NCI-H82 (cell line): ENCODE measurements at places on chromosomes 13 and 19.

- peak; percentile 25 for DNase-seq
Measured at GRCh38 chr13:33194820-33195692, 90.5 kb downstream of the STARD13 start.

- DNase-seq: no peak
Measured at GRCh38 chr19:58578012-58578925, 5.1 kb upstream of the MZF1 start.

DNA sequence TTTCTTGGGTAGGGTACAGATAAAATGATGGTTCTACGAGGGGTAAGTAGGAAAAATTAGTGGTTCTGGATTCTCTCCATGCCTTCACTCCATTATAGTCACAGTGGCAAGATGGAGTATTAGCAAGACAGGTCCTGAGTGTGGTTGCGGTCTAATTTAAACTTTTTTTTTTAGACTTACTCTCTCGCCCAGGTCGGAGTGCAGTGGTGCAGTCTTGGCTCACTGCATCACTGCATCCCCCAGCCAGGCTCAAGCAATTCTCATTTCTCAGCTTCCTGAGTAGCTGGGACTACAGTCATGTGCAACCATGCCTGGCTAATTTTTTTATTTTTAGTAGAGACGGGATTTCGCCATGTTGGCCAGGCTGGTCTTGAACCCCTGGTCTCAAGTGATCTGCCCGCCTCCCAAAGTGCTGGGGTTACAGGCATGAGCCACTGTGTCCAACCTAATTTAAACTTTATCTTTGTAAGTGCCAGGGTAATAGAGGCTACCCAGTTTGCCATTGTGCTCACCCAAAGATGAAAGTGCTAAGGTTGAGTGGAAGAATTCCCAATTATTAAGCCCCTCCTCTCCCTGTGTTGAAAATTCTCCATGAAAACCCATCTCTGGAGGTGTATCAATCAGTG, 135.6 kb downstream of the TM9SF2 start:
- no peak for DNase-seq

GRCh38 chr13:37995092-37995491, 125.5 kb upstream of the TRPC4 start:
- DNase-seq: no peak

DNA sequence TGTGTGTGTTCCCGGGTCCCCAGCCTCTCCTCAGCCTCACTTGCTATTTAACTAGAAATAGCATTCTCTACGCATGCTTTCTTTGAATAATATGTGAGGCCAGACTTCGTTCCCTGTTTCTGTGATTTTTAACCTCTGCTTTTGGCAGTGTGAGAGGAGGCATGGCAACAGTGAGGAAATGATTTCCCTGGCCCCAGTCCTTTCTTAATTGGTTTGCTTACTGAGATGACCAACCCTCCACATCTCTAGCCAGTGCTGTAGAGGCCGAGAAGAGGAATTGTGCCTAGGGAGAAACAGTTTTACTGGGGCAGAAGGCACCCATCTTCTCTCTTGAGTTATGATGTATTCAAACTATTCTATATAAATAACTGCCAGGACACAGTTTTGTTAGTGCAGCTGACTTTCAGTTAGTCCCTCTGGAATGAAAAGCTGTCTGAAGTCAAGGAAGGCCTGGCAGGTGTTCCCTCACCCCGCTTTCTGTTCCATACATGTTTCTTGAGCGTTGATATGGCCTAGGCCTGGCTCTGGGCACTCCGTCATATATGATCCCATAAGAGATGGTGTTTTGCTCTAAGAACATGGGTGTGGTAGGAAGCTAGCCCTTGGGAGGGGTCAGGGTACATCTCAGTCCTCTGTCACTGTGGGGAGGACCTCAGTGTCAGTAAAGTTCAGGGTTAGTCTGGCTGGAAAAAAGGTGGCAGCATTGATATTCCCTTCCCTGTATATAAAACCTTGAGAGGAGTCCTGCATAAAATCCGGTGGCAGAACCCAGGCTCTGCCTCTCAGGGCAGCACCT, 73.7 kb upstream of the NPAS1 start:
- no peak for DNase-seq

GRCh38 chr19:56978023-56978565, 137.6 kb upstream of the PEG3 start:
- no peak for DNase-seq

DNA sequence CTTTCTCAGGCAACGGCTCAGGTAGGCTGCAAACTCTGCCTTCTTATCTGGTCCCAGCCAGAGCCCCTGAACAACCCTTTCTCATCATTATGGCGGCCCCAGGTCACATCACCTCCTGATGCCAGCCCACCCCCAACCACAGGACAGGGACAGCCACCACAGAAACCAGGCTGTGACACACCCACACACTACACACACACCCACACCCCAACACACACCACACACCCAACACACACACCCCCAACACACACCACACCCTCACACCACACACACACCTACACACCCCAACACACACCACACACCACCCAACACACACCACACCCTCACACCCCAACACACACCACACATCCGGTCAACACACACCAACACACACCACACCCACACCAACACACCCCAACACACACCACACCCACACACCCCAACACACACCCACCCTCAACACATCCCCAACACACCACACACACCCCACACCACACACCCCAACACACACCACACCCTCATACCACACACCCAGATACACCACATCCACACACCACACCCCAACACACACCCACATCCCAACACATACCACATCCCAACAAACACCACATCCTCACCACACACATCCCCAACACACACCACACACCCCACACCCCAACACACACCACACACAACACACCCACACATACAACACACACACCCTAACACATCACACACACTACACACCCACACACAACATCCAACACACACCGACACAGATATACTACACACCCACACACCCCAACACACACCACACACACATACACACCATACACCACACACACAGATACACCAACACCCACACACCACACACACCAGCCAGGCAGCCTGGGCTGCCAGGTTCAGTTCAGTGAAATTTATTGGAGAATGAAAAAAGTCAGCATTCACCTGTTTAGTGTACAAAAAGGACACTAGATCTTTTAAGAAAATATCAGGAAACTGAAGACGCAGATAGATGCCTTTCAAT, 4.2 kb upstream of the ISYNA1 start:
- DNase-seq: no peak

GRCh38 chr13:95929430-95929829, 123.8 kb downstream of the UGGT2 start:
- DNase-seq: no peak

- DNase-seq: no peak
Measured at GRCh38 chr19:41801792-41802211, 5.4 kb downstream of the CEACAM3 start.

- DNase-seq: no peak
Measured at GRCh38 chr13:21071924-21072323, 10.5 kb upstream of the LATS2 start.

DNA sequence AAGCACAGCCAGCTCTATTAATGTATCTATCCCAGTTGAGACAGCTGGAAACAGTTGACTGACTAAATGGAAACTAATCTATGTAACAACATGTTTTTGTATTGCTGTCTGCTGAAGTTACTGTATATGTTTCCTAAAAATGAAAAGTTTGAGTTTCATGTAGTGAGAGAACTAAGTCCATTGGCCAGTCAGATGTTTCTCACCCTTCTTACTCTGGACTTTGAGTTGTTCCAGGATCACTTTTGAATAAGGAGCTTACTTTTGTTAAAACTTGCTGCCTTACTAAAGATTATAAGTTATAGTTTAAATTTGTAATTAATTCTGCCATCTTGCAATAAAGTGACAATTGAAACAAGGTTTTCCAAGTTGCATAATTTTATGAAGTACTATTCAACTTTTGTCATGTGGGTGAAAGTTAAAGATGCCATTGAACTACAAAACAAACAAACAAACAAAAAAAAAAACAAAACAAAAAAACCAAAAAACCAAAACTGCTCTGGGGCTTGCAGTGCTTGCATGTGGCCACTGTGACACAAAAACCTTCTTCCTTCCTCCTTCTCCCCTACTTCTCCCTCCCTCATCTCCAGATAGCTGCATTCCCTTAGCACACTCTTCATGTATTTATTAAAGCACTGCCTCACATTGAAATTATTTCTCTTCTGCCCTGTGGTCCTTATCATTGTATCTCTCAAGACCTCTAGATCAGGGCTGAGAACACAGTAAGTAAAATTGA, 15.3 kb downstream of the WDFY2 start:
- DNase-seq: no peak
